HS-27A (cell line): ENCODE measurements at places on chromosomes 12 and 14.

DNA sequence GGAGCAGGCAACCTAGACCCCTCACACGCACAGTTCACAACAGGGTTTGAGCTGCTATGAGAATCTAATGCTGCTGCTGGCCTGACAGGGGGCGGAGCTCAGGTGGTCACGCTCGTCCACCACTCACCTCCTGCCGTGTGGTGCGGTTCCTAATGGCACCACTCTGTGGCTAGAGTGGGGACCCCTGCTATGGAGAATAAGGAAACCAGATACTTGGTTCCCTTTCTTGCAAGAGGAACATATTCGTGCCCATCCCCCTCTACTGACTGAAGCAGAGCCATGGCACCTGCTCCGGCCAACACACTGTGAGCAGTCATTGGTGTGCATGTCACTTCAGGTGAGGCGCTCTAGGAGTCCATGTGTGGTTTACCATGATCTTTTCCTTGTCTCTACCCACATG is 30.4 kb upstream of the RIMBP2 start:
- DNase-seq, result no peak

- DNase-seq, result no peak
These were observed 63.3 kb downstream of the PPP1R12A start for GRCh38 chr12:79871621-79872020.

DNA sequence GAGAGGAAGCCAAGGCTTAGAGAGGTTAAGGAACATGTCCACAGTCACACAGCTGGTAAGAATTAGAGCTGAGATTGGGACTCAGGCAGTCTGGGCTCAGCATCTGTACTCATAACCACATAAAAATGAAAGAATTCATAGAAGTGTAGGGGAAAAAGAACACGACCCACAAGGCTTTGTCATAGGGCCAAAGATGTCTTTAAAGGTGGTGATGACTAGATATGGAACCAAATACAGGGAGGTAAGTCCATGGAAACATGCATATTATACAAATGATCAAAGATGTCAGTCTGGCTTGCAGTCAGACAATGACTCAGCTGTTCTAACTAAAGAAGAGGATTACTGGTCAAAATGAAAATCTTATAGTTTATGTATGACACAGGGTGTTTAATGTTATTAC is 7.2 kb upstream of the SSPN start:
- no peak for DNase-seq

- no peak for DNase-seq
These were observed 8.7 kb upstream of the OR10G2 start for GRCh38 chr14:21643407-21643806.

GRCh38 chr12:114668151-114668885 is 15.7 kb downstream of the TBX3 start:
- DNase-seq, result no peak

DNA sequence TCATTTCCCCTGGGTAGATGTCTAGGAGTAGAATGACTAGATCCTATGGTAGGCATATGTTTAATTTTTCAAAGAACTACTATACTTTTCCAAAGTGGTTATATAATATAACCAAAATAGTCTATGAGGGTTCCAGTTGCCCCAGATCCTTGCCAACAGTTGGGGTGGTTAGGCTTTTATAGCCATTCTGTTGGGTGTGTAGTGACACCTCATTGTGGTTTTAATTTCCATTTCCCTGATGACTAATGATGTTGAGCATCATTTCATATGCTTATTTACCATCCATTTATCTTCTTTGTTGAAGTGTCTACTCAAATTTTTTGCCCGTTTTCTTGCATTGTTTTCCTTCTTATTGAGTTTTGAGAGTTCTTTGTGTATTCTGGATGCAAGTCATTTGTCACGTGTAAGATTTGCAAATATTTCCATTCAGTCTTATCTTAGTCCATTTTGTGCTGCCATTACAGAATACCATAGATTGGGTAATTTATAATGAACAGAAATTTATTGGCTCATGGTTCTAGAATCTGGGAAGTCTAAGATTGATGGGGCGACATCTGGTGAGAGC is 4.7 kb downstream of the SYNE2 start:
- no peak for DNase-seq

DNA sequence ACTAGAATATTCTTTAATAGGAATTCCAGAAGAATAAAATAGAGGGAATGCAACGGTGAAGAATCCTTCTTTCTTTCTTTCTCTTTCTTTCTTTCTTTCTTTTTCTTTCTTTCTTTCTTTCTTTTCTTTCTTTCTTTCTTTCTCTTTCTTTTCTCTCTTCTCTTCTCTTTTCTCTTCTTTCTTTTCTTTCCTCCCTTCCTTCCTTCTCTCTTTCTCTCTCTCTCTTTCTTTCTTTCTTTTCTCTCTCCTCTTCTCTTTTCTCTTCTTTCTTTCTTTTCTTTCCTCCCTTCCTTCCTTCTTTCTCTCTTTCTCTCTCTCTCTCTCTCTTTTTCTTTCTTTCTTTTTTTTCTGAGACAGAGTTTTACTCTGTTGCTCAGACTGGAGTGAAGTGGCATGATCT is 160.8 kb upstream of the PRICKLE1 start:
- no peak for DNase-seq

- no peak for DNase-seq
These were observed 5.9 kb upstream of the ALG10 start for GRCh38 chr12:34016361-34016760.

GRCh38 chr12:30696486-30696885 is 817 bp upstream of the IPO8 start:
- DNase-seq, result no peak

DNA sequence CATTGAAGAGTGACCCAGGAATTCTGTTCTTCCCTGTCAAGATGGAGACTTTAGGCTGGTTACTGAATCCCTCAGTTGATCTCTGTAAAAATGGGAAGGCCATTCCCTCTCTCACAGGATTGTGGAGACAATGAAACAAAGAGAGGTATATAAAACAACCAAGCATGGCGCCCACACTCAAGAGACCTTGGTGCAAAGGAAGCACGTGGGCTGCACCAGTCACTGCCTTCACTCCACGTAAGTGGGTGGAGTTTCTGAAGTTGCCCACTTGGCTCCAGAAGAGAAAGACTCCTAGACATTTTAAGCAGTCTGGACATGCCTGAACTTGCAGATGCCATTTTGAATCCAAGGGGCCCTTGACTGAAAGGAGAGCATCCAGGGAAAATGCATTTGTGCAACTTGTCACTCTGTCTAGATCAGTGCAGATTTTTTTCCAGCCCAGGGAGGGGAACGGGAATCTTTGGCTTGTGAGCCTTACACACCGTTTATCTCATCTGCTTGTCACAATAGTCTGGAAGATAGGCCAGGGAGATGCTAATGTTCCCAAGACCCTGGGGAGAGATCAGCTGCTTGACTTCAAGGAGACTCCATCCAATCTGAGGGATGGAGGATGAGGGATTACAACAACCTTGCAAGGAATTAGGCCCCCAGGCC is 96.9 kb upstream of the TBX3 start:
- DNase-seq, result no peak

- DNase-seq, result no peak
These were observed 2.2 kb downstream of the VAMP1 start for GRCh38 chr12:6468283-6468575.

DNA sequence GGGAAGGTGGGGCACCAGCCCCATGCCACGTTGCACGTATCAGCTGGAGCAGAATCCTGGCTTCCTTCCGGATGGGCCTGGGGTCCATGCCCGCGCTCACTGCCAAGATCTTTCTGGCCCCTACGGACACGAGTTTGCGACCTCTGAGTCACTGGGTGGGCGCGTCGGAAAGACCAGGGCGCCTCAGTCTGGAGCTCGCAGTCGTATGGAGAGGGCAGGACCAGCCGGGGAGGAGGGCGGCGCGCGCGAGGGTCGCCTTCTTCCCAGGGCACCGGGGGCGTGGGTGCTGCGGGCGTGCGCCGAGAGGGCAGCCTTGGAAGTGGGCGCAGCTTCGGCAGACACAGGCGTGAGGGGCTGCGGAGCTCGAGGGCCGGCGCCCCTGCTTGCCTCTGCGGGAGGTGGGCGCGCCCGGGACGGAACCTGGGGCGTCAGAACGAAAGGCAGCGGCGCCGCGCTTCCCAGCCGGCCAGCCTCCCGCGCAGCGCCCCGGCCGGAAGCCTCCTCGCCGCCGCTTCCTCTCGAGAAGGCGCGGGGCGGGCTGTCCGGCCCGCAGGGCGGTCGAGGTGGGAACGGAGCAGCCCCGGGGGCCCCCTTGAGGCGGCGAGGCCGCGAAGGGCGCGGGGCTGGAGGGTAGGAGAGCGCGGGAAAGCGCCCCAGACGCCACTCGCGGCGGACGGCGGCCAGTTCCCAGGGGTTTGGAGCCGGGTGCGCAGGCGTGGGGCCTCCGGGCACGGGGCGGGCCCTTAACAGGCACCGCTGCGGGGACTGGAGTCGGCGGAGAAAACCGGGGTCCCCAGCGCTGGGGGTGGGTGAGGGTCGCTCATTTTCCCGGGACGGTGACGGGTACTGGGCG is at the start of gene ARL6IP4:
Gene ARL6IP4, plus strand, starts transcription at position 499 of the 853 bp plus-strand sequence. CDS start 459 bp downstream, outside the sequence.
- no peak for DNase-seq
